NCI-H1417 treated with DMSO at 0.1 percent for 48 hours (cell line): ENCODE measurements at places on chromosomes 4 and X.
A peak's percentile ranks its signal among the peaks of the same experiment; 100 is the strongest.

DNA sequence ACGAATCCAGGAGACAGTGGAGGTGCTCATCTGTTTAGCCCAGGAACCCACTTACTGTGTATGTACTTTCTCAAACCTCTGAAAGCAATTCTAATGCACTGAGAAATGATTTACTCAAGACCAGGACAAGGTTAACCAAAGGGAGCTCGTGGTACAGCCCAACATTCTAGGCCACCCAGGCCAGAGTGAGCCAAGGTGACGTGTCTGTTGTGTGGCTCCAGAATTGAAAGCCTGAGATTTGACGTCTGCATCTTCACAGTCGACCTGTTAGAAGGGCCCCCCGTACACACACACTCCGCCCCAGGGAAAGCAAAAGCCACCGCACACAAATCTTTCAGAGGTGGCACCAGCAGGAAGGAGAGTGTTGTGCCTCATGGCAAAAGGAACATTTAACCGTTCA lies 2.3 kb downstream of the MAP3K15 start:
- no peak for DNase-seq

GRCh38 chr4:90375081-90375480 lies 247.9 kb downstream of the CCSER1 start:
- no peak for DNase-seq

DNA sequence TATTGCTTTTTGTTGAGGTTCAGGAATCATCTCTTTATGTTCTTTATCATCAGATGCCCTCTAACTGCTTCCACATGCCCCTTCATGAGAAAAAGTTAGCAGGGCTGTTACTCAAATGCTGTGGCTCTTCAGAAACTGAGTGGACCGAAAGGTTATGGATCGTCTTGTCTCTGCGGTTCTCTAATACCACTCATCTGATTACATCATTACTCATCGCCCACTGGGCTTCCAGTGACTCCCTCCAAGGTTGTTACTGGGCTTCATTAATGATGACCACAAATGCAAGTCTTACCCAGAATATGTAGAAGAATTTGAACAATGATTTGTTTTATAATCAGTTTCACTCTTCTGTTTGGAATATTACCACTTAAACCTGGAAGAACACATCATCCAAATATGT lies 67.7 kb downstream of the RWDD4 start:
- no peak for DNase-seq

- DNase-seq, result peak; percentile 57
Observed at GRCh38 chrX:24990535-24990934, 25.2 kb downstream of the ARX start.

DNA sequence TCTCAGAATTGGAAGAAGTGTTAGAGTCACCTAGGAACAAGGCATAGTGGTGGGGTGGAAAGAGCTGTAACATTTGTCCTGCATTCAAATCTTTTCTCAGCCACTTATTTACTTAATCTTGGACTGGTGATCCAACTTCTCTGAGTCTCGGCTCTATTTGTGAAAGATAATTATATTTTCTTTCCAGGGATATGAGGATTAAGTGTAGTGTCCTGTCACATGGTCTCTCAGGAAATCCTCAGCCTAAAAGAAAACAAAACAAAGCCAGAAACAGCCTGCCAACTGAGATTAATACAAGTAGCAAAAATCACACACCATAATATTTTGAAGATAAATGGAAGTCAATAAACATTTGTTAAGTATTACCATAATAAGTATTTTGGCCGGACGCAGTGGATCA lies 33.3 kb upstream of the ETNPPL start:
- DNase-seq, result no peak

DNA sequence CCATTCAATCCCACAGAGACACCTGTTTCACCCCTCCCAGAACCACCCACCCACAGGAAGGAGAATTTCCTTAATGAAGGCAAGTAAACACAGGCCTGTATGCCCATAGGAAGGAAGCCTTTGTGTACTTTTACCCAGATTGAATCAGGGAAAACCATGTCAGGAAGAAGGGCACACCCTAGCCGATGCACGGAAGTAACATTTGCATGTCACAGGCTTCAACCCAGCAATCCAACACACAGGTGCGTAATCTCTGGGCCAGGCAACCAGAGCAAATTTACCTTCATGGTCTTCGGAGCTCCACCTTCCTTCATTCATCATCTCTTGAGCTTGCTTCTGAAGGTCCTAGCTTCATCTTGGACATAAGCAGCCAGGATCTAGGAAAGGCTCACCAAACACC lies 206.3 kb downstream of the SHROOM3 start:
- DNase-seq, result no peak

- no peak for DNase-seq
Observed at GRCh38 chr4:114870987-114871386, 242.4 kb downstream of the NDST4 start.

DNA sequence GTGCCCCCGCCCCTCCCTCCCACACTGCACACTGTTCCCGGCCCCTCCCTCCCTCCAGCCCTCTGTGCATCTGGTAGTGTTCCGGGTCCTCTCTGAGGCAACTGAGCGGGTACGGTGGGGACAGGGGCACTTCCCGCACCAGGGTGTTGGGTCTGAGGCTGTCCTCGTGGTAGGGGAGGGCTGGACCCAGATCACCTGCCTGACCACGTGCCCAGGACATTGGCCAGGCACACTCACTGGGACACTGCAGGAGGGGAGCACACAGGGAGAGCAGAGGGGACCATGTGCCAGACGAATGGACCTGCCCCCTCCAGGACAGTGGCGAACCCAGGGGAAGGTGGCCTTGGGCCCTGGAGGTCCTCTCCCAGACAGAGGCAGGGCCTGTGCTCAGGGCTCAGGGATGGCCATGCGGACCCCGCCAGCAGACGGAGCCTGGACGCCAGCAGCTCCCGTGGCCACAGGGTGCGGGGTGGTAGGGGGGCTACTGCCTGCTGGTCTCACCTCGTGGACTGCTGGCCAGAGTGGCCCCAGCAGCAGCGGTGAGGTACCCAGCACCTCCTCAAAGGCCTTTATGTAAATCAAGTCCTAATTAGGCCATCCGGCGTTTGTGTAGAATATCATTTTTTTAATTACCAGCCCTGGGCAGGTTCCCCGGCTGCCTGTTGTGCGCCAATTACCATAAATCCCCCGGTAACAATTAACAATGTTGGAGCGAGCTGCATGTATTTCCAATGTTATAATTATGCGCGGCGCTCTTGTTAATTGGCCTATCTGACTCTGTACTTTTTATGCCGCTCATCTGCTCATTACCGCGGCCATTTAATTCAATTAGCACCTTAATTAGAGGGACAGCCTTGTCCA lies 106.9 kb downstream of the FAM53A start:
- no peak for DNase-seq

GRCh38 chr4:112381996-112382692 lies 85.0 kb downstream of the ALPK1 start:
- peak; percentile 18 for DNase-seq

GRCh38 chr4:970046-970745 lies 3.2 kb downstream of the DGKQ start:
- no peak for DNase-seq

GRCh38 chr4:94590493-94590892 lies 138.8 kb downstream of the PDLIM5 start:
- DNase-seq, result no peak

DNA sequence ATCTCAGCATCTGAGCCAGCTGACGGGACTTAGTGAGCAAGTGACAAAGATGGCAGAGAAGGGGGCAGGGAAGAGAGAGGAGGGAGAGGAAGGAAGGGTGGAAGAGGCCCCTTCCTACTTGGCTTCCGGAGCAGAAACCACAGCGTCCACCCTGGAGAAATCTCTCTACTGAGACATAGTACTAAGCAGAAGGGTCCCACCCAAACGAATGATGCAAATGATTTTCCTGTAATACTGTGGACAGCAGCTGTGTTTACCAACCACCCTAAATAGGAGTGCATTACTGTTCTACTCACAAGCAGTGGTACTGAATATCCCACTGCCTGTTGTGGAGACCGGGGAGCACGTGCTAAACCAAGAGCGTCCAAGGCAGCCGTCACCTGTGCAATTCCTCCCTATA lies 29.4 kb downstream of the DTHD1 start:
- no peak for DNase-seq

DNA sequence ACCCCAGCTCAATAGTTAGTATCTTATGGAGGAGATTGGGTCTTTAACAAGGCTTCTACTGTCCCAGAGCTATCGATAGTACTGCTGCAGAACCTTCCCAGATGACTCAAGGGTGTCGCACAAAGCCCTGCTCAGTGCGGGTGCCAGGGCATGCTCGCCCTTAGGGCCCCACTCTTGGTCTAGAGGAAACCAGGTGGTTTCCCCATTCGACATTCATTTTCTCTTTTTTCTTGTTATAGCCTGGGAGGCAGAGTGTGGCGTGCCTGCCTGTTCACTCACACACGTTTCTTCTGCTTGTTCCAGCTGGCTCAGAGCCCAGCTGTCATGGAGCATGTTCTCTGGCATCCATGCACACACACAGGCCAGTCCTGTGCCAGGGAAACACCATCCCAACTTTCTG lies 144.5 kb downstream of the SMIM20 start:
- no peak for DNase-seq

GRCh38 chr4:79255793-79256192 lies 70.1 kb downstream of the NAA11 start:
- DNase-seq, result no peak

DNA sequence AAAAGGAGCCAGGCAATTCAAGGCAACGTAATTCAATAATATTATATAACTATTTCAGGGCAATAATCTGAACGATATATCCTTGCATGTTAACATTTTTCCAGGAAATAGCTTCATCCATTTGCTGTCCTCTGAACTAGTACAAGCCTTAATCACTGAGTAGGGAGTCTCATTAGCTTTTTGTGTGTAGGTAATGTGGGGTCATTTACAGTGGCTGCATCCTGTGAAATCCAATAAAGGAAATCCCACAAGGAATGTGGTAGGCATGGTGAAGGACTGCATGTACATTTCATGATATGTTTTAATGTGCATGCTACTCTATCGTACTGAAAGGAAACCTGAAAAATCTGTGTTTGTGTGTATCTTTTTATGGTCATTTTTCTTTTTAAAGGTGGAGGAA lies 103.5 kb downstream of the SLC4A4 start:
- DNase-seq, result no peak

GRCh38 chr4:88489100-88489761 lies 32.3 kb downstream of the HERC5 start:
- DNase-seq, result no peak

GRCh38 chrX:139850968-139851367 lies 81.9 kb downstream of the ATP11C start:
- no peak for DNase-seq

GRCh38 chrX:20542072-20542471 lies 275.4 kb upstream of the RPS6KA3 start:
- no peak for DNase-seq

DNA sequence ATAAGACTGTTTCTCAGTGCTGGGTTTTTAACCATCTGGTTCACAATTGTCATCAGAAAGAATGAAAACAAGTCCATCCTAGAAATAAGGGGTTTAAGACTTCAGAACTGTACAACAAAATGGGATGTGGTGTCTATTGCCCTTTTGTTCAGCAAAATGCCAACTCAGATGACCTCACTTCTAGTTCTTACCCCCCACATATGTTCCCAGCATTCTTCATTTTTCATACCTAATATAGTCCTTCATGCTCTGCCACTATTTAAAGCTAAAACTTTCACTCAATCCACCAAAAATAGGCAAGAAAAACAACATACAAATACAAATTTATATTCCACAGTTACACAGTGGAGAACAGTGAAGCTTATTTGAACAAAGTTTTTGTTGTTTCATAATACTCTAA lies 111.4 kb downstream of the SORBS2 start:
- DNase-seq, result no peak

DNA sequence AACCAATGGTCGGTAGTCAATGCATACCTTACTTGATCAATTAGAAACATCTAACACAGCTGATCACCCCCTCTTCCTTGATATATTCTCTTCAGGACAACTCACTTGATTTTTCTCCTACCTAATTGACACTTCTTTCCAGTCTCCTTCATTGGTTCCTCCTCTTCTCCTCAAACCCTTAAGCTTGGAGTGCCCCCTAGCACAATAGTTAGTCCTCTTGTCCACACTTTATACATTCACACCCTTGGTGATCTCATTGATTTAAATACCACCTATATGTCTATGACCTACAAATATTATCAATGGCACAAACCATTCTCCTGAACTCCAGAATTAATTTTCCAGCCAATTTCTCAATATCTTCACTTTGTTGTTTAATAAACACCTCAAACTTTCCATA lies 724.0 kb downstream of the ADGRL3 start:
- DNase-seq, result no peak
